ENCODE measurements at places on chromosomes 5 and 9.

DNA sequence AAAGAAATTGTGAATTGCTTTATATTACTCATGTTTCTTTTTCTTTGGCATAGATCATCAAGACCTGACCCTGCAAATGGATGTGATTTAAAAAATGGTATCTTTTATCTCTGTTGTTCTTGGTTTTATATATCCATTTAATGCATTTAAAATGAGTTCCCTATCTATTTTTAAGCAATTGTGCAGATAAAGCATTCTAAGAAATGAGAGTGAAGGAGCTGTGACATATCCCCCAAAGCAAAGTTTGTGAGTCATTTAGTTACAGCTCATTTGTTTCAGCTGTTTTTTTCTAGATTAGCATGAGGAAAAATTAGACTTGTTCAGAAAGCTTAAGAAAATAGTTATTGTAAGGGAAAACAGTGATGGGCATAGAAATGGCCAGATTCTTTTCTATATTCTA is 7.6 kb upstream of the ELOVL7 start:
- no peak for DNase-seq

DNA sequence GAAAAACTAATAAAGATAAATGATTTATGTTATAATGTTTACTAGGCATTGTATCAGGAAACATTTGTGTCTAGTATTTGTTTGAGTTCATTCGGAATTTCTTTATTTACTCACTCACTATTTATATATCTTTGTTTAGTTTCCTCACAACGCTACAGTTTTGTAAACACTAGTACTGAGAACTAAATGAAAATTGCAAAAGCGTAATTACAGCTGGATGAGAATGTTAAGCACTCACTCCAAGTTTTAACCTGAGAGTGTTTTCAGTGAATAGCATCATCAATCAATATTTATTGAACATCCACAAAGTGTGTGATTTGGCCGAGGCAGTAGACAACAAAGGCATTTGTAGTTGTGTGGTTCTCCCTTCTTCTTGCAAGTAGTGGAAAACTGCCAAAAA is 969.6 kb upstream of the DMAC1 start:
- no peak for DNase-seq

DNA sequence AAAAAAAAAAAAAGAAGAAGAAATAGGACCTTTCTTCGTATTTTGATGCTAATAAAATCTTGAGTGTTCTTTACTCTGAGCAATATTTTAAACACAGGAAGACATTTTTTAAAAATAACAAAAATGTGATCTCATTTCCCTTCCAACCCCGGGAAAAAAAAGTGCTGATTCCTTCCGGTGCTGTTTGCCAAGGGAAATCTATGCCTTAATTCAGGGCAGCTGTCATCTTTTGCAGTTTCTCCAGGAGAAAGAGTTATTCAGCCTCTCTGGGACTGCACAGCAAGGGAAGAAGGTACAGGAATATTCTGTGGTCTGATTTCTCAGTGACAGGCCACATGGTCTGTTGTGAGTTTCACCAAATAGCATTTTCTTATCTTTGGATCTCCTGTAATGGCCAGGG is 291.9 kb upstream of the IRX1 start:
- no peak for DNase-seq

DNA sequence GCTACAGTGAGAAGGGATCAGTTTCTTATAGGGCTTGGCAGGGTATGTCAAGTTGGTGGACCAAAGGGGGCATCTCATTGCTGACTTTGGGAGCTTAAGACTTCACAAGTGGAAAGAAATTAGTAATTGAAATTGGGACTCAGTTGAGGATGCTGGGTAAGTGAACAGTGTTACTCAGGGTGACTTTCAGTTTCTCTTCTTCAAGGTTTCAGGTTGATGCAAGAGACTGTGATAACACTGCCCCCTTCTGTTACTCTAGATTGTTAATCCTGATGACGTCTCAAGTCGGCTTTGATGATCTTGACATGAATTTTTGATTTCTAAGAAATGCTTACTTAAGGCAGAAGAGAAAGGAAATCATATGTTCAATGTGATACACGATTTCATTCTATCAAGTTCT is 21.3 kb downstream of the KCTD16 start:
- no peak for DNase-seq

DNA sequence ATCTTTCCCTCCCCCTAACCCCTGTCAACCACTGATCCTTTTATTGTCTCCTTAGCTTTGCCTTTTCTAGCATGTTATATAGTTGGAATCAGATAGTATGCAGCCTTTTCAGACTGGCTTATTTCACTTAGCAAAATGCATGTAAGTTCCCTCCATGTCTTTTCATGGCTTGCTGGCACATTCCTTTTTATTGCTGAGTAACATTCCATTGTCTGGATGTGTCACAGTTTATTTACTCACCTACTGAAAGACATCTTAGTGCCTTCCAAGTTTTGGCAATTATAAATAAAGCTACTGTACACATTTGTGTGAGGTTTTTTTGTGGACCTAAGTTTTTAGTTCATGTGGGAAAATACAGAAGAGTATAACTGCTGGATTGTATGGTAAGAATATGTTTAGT is 230.1 kb downstream of the PBX3 start:
- no peak for DNase-seq

- no peak for DNase-seq
Observed at GRCh38 chr9:30714389-30714788, 1670.1 kb upstream of the ACO1 start.

GRCh38 chr5:6478793-6479192 is 30.1 kb downstream of the UBE2QL1 start:
- no peak for DNase-seq

DNA sequence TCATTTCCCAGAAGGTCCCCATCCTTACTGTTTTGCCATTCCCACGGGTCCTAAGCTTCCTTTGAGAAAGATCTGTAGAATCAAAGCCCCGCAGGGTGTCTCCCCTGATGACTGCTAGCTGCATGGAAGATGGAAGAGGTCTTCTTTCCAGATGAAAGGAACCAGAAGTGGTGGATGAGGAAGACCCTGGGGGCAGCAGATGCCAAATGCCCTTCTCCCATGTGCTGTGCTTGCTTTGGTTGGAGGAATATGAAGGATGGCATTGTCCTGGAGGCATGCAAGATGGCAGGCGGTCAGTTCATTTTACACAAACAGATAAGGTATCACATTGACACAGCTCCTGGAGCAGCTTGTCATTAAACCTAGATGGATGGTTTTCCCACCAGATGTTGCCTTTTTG is 25.8 kb upstream of the CER1 start:
- DNase-seq: no peak

DNA sequence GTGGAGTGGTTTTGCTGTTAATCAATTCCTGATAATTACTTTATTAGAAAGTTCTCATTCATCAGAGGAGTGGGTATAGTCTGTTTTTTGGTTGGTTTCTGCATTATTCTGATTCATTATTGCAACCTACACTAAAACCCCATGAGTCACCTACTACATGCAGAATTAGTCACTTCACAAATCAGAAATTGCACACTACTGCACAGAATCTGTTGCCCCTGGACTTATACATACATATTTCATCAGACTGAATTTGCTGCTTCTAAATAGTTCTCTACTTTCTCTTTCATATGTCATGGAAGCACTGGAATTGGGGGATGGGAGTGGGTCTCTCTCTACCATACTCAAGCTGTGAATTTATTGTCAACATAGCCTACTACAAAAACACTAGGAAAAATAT is 585.1 kb downstream of the DNAH5 start:
- no peak for DNase-seq

DNA sequence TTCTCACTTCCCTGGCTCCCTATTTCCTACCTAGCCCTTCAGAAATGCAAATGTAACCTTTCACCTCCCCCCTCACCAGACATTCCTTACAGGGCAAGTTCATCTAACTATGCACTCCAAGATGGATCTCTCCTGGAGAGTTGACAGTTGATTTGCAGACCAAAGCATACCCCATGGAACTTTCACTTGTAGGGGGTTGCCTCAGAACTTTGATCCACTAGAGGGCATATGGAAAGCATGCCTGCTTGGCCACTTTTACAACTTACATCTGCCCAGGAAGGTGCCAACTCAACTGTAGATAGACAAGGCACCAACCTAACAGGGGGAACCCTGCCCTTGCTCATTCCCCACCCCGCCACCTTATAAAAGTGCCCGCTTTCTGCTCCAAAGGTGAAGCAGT is 187.8 kb downstream of the NXNL2 start:
- no peak for DNase-seq

Data from stimulated activated effector memory CD8-positive, alpha-beta T cell treated with anti-CD3 and anti-CD28 coated beads, Interleukin-12 subunit alpha, Interleukin-12 subunit beta, amount 100 ng/mL, for 72 hours (primary cell).